DND-41 (cell line): ENCODE measurements at places on chromosomes 12 and 14.
A peak's percentile ranks its signal among the peaks of the same experiment; 100 is the strongest.

GRCh38 chr14:75542588-75543091 lies 20.4 kb downstream of the BATF start:
- peak; percentile 78 for DNase-seq

DNA sequence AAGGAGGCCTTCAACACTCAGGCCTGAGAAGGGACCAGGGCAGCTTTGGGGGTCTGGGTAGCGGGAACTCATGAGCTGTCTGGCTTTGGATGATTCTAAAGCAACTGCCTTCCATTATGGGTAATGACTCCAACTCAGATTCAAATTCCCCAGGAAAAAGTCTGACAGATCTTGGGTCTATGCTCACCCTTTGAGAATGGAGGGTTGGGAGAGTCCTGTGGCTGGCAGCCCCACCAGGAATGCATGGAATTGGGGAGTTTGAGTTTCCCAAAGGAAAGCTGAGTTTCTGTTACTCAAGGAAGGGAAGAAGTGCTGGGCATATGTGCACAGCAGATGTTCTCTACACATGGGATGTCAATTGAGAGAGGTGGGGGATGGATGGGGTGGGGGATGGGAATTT lies 22.4 kb upstream of the LTBP2 start:
- DNase-seq: no peak

GRCh38 chr12:92051441-92051840 lies 94.2 kb downstream of the BTG1 start:
- no peak for DNase-seq

- DNase-seq: no peak
Observed at GRCh38 chr14:103704708-103705107, 10.5 kb downstream of the XRCC3 start.

DNA sequence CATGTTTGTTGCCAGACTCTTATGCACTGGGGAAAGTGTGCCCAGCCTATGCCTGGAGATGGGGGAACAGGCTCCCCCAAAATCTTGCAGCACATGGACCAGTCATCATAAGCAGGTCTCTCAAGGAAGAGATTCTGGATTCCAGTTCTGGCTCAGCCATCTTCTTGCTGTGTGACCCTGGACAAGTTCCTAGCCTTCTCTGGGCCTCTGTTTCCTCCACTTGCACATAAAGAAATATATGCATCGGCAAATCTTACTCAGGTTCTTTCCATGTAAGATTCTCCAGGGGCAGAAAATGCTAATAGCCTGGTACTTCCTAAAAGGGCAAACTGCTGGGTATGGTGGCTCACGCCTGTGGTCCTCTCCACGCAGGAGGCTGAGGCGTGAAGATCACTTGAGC lies 7.2 kb downstream of the OAS3 start:
- no peak for DNase-seq

- DNase-seq: no peak
Observed at GRCh38 chr12:82948491-82948890, 261.8 kb downstream of the TMTC2 start.
